ENCODE measurements at places on chromosomes 13 and 19. TPM values are rescaled to one million over a fixed set of nuclear protein-coding genes. Genes with fewer than 3 reads are reported as not detected.

Gene CLN5
- 22.2 TPM for total RNA-seq

Gene ANKRD24
- total RNA-seq: 40.4 TPM

Gene TMEM145
- 58.7 TPM for total RNA-seq

Gene GRK1
- total RNA-seq: not detected

DNA sequence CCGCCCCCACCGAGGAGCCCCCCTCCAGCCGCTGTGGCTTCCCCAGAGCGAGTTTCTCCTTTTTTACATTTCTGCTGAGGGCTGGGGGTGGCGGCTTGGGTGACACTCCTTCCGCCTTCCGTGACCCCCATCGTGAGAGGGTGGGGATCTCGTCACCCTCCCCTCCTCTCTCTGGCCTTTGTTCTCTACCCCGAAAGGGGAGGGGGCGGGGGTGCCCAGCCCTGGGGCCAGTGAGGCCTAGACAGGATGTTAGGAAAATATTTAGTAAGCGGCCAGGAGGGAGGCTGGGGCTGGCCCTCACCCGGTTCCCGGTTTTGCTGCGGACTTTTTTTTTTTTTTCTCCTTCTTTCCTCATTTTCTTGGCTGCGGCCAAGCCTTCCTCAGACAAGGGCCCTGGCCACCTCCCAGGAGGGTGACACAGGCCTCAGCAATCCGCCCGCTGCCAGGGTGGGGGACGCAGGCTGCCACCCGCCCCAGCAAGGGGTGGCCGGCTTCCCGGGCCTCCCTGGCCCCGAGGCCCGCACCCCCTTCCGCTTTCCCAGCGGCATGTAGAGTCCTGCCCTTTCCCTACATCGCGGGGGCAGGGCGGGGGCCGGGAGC lies 3.9 kb downstream of the MIDN start:
- no peak for DNase-seq

DNA sequence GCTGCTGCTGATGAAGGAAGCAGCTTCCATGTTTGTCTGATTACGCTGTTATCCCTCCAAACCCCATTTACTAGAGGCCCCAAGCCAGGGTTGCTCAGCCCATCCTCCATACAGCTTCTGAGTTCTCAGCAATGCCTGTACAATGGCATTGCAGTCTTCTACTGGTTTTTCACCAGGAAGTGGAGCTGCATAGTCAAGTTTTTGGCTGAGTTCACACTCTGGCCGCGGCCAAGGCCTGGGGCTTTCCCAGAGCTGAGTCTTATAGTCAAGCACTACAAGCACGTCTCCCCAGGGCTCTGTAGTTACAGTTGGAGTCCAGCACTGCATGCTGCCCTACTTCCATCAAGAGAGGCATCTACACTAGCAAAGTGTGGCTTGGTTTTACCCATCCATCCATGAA lies 182.5 kb downstream of the POU4F1 start:
- DNase-seq: no peak

DNA sequence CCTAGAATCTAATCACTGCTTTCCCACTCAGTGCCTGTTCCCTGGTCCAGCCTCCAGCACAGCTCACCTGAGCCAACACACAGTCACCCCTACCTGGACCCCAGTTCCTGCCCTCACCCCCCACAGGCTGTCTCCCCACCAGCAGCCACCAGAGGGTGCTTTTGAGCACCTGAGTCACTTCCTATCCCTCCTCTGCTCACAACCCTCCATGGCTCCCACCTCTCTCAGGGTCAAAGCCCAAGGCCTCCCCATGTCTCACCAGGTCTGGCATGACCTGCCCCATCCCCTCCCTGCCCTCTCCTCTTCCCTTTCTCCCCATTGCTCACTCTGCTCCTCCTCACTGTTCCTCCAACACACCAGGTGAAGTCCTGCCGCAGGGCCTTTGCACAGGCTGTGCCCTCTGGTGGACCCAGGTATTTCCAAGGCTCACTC lies 7.1 kb upstream of the DPP9 start:
- DNase-seq: no peak

DNA sequence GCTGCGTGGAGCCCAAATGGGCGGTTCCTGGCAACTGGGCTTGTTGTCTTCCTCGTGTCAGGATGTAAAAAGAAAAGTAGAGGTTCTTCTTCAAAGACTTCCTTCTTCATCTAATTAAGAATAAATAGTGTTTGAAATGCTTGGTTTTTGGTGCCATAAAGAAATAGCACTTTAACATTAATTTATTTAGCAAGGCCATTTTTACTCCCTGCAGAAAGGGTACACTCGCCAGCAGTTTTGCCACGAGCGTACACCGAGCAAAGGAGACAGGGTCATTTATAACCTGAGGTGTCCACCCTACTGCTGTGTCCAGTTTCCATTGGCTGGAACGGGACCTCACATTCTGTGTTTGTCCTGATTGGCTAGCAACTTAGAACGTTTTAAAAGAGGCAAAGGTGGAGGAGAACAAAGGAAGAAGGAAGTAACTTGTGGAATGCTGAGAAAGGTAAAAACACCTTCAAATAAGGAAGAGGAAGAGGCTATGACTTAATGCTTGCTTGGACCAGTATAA lies 21.8 kb upstream of the OR10H1 start:
- no peak for DNase-seq

- DNase-seq: no peak
Observed at GRCh38 chr13:27853861-27854260, 61.6 kb downstream of the GSX1 start.

- DNase-seq: no peak
Observed at GRCh38 chr13:20206698-20207235, 14.0 kb upstream of the GJB2 start.

DNA sequence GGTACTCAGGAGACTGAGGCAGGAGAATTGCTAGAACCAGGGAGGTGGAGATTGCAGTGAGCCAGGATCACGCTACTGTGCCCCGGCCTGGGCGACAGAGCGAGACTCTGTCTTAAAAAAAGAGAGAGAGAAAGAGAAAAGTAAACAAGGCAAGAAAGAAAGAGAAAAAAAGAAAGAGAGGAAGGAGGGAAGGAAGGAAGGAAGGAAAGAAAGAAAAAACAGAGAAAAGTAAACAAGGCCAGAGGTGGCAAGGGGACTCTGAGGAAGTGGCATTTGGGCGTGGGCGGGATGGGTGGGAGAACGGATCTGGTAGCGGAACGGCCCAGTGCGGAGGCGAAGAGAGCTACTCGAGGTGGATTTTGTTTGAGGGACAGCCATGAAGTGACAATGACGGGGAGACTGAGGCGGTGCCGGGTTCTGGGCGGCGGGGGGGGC lies 7.5 kb upstream of the ARRDC2 start:
- no peak for DNase-seq

GRCh38 chr19:7917267-7918061 lies 2.7 kb upstream of the SNAPC2 start:
- DNase-seq: no peak

DNA sequence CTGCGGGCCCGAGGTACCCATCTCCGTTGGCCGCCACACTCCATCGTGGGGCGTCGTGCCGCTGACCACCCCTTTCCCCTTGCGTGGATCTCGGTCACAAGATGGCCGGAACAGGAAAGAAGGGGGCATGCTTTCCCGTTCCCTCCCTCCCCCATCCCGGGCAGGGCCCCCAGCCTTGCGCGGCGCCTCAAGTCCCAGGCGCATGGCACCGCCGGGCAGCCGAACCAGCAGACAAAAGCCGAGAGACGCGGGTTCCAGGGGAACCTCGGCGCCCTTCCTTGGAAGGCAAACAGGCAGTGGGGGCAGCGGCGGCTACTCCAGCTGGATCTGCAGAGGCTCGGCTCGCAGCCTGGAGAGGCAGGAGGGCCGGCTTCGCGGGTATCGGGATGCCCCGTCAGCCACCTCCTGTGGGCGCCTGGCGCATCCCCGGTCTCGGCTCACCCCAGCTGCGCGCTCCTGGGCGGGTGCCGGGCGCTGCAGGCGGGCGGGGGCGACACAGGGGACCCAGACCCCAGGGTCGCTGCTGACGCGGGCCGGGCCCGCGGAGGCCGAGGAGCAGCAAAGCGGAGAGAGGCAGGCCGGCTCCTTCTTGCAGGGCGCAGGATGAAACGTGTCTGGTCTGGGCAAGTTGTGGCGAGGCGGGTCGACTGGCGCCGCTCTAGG lies 439 bp downstream of the DZIP1 start:
- peak; percentile 38 for DNase-seq

Measured in dorsolateral prefrontal cortex (tissue), 122 donors.